ENCODE measurements at places on chromosomes 5 and 9. TPM values are rescaled to one million over a fixed set of nuclear protein-coding genes. Genes with fewer than 3 reads are reported as not detected.

DNA sequence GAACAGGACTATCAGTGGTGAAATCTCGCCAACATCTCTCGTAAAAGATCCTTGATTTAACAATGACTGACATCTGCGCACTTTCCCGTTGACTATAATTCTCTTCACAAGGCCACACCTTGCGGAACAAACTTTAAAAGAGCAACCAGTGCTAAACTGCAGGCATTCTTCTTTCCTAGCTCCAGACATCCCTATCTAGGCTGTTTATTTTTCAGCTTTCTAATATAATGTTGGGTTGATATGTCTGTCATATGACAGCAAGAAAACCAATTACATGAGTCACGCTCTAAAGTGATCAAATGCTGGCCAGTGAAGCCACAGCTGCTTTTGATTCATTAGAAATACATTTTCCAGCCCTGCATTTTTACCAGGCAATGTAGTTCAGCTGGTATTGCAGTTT lies 162.5 kb downstream of the ELAVL2 start:
- ATAC-seq, result no peak

The PFN3 gene
- total RNA-seq, result not detected

The GLRA1 gene
- total RNA-seq, result not detected

The AGTPBP1 gene
- 35.8 TPM for total RNA-seq

- no peak for ATAC-seq
Measured at GRCh38 chr9:111016426-111017045, 21.7 kb downstream of the LPAR1 start.

GRCh38 chr5:124720593-124720992 lies 25.8 kb downstream of the ZNF608 start:
- no peak for ATAC-seq

GRCh38 chr9:12640866-12641636 lies 52.1 kb upstream of the TYRP1 start:
- ATAC-seq, result no peak

DNA sequence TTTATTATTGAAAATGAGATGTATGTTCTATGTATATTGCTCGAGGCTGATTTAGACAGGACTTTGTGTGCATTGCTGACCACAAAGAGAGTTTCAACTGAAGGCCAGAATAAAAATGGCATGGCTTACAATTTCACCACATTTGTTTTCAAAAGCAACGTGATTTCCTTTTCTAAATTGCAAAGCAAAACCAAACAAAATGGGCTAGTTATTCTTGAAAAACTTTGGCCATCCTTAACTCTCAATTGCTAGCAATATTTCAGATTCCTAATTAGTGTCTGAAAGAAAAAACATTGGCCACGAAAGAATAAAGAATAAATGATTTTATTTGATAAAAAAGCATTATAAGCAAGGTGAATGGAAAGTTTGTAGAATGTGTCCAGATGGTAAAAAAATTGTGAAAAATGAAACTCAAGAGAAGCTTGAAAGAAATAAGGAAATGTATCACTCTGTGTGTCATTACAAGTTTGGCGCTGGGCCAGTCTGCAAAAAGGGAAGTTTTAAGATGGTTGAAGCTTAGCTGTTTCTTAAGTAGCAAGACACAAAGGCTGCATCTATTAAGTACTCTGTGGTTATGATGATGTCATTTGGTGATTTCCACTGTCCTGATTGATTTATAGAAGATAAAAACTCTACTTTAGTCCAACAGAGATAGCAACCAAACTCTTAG lies 89.2 kb upstream of the PRLR start:
- peak; percentile 88 for ATAC-seq

DNA sequence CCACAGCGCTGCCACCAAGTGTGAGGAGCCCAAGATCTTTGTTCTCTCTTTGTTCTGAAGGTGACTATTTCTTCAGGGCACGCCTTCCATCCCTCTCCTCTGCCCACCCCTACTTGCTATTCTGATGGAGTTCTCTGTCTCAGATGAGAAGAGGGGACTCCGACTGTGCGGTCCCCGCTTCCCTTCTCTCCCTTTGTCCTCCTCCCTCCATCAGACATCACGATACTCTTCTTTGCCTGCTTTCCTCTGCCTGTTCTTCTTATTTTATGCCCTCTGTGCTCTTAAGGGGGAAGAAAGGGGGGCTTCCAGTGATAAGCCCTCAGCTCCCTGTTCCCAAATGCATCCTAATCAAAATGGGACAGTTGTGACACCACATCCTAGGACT lies 307.8 kb downstream of the RAB3C start:
- no peak for ATAC-seq

- ATAC-seq, result no peak
Measured at GRCh38 chr9:136024696-136025316, 63.6 kb upstream of the UBAC1 start.

The PRDM9 gene
- total RNA-seq, result not detected

The GPX8 gene
- total RNA-seq, result not detected

DNA sequence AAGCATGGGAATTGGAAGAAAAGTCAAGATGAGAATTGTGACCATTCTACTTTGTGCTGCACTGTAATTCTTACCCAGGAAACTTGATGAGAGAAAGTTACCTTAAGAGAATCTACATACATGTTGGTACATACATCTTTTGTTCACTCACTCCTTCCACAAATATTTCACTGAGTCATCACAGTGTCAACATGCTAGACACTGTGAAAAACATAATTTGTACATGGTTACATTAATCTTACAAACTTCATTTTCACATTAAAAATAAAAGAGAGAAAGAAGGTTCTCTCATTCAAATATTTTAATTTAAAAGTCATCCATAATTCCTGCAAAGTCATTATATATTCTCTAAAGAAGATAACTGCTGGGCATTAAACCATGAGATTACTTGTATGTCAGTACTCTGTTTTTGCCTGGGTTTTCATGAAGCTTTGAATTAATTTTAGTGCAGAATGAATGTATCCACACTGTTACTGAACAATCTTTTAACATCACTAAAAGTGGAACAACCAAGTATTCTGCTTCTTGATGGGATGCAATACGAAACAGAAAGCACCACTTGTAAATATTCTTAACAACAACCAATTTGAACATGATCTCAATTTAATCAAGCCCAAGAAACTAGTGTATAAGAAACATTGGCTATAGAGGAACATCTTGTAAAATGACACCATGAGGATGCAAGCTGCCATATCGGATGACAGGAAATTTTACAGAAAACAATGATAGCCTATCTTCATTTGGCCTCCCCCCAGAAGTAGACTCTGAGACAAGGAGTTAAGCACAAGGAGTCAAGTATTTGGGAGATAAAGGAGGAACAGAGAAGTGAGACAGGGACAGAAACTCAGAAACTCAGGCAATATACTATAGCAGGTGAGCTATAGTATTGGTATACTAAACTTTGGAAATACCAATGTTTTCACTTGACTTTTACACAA lies 28.4 kb downstream of the ERP44 start:
- ATAC-seq, result no peak

The CFAP90 gene
- total RNA-seq, result not detected

- ATAC-seq, result no peak
Measured at GRCh38 chr9:34254141-34254913, 74.7 kb downstream of the KIF24 start.

GRCh38 chr5:125150041-125150669 lies 403.7 kb upstream of the ZNF608 start:
- ATAC-seq, result no peak

DNA sequence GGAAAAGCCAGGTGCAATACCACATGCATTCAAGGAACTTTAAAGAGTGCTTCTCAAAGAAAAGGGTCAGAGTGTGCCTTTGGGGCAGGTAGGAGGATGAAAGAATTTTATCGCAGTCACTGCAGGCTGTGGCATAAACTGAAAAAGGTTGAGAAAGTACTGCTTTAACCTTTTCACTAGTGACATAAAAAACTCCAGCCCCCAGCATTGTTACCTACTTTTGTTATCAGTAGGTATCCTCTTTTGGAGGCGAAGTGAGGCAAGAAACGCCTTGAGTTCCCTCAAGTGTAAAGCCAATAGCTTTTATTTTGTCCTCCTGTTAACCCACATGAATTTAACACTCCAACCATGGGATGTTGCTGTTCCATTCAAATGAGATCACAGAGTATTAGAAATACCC lies 64.7 kb upstream of the CHD1 start:
- ATAC-seq, result no peak

DNA sequence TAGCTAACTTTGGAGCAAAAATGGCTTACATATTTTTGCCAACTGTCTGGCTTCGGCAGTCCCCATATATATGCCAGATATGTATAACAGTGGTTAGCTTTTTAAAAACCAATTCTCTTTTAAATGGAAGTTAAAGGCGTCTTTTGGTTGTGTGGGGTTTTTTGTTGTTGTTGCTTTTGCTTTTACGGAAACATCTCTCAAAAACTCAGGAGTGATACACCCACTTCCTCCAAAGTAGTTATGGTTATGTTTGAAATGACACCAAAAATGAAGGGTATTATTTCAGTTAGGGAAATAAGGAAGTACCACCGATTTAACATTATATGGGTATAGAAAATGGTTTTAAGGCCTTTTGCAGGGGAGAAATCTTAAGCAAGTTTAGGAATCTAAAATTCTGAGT lies 2.3 kb downstream of the CNOT8 start:
- ATAC-seq, result no peak

DNA sequence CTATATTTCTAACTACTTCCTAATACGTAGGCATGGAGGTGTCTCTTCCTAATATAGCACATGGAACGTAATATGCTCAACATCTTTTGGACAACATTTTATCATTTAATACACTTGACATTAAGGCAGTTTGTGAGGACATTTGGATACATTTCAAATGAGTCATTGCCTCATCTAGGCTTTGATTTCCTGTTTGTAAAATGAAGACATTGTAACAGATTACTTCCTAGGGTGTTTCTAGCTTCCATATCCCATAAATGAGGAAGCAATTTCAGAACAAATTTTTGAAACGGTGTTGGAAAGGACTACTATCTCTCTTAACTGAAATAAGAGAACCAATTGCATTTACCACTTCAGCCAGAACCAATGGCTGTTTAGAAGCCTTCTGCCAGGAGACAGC lies 38.7 kb downstream of the SLC28A3 start:
- ATAC-seq, result no peak

The TAF11L12 gene
- total RNA-seq, result not detected

DNA sequence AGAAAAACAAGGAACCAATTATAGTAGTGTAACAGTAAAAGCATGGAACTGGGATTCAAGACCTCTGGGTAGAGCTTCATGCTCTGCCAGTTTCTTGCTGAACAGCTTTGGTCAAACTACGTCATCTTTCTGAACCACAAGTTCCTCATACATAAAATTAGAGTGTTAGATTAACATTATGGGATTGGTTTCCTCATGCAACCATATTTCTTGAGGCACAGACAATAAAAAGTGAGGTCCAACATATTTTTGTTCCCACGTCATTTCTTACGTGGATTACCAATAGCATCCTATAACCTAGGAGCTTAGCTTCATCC lies 354.8 kb downstream of the TMEM232 start:
- ATAC-seq, result no peak

GRCh38 chr9:72958485-72959281 lies 5.8 kb upstream of the ALDH1A1 start:
- ATAC-seq, result no peak

DNA sequence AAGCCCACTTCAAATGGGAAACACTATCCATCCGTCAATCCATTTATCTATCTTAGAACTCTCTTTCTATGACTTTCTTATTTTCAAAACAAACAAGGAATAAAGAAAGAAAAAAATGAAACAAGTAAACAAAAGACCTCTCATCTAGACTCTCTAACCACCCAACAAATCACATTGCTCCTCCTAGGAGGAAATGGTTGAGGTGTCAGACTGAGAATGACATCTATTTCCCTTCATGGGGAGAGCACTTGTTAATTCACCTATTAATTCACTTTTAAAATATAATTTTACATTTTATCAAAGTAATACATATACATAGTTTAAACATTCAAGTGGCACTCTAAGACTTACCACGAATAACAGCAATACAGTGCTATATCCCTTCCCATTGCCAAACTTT lies 2.4 kb upstream of the IL31RA start:
- no peak for ATAC-seq
